ENCODE measurements at places on chromosomes 11 and 22.

DNA sequence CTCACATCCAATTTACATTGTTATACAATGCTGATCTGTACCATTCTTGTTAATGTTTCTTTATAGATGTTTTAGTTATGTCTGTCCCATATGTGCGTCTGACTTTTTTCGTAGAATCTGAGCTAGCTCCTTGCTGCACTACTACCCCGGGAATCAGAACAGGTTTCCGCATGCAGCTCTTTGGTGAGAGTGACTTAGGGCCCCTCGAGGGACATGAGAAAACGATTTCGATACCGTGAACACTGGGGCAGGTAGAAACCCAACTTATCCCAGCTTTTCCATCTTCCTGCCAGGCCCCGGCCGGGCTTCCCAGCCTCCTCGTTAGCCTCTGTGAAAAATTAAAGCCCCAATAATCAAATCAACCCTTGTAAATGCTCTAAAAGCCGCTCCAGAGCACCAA lies 23.4 kb upstream of the PKNOX2 start:
- DNase-seq, result no peak

DNA sequence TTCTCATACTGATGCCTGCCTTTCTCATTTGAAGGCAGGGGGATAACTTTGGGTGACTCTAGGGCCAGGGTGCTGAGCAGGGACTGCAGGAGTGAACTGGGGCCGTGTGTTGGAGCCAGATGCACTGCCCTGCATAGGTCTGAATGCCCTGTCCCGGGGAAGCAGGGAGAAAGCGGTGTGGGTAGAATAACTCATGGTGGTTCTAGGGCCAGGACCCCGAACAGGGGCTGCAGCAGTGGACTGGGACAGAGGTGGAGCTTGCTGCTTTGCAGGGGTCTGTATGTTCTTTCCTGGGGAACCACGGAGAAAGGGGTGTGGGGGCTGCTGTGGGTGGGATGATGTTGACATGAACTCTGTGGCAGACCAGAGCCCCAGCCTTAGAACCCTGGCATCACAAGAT lies 52.9 kb downstream of the GAB4 start:
- no peak for DNase-seq

DNA sequence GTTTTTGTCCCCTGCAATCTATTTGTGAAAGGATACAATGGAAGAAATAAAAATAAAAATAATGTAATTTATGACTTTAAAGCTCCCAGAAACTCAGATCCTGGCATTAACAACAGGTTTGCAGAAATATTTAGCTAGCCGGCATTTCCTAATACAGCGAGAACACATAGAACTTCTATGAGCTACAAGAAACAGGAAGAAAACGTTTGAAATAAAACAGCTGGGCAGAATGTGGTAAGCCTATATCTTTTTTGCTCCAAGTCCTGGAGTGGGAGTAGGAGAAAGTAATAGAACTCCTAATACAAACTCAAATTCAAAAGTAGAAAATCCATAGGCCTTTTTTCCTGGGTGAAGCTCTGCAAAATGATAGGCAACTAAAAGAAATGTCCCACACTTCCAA lies 29.6 kb upstream of the FIBIN start:
- DNase-seq, result no peak

- no peak for DNase-seq
Measured at GRCh38 chr11:61113201-61113600, 10.9 kb downstream of the CD5 start.

DNA sequence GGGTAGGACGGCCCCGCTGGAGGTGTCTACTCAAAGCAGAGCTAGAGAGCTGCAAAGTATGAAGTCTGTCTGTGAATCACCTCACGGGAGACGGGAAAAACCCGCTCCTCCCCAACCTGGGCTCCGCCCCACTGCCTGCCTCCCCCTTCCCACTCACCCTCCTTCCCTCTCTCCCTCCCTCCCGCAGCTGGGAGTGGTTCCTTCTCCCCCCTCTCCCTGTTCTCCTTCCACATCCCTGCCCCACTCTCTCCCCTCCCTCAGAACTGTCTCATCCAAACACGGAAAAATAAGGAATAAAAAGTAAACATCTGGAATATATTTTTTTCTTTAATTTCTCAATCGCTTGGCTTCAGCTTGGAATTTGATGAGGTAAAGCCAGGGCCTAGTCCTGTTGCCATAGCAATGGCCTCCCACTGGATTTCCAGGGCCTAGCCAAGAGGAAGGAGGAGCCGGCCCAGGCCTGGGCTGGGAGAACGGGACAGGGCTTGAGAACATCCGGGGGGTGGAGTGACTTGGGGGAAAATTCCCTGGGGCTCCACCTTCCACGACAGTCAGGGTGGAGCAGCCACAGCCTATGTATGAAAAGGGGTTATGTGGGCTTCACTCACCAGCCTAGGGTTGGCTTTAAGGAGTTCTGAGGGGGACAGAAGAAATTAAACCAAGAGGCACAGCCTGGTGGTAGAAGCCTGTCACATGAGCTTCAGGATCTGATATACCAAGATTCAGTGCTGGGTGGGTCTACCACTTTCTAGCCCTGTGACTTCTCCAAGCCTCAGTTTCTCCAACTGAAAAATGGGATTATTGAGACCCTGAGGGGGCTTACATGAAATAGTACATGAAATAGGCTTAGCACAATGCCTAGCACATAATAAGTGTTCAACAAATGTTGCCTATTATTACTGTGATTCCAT lies 2.2 kb downstream of the TNKS1BP1 start:
- no peak for DNase-seq

DNA sequence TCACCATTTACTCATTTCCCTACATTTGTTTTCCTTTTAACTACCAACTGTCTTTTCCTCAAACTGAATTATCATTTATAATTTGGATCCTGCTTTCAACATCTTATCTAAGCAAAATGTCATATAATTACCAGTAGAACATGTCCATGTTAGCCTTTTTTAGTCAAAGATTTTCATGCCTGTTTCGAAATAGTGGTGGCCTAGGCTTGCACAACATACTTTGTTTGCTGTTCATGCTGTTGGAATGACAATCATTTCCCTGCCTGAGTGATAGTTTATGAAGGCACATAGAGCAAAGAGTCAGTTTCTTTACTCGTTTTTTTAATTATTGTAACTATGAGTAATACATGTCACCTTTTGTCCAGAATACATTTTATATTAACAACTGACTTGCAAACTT lies 144.3 kb upstream of the ANO3 start:
- no peak for DNase-seq

DNA sequence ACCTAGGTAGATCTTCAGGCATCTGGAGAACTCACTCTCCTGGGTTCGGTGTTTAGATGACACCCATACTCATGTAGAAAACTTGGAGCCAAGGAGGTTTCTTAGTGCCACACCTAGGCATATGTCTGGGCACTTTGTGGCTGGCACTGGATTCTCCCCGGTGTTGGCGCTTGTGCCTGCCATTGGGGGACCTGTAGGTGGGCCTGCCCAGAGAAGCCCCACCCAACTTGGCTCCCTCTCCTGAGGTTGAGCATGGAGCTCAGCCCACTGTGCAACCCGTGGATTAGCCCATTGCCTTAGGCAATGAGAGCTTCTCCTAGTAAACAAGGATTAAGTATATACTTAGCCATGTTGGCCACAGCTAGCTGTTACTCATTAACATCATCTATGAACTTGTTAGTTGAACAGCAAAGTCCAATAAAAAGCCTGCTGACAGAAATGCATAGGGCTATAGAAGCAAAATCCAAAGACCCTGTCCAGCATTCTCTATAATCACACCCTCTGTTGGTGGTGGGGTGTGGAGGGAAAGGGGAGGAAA lies 335.5 kb upstream of the CHORDC1 start:
- DNase-seq, result no peak

- no peak for DNase-seq
Measured at GRCh38 chr11:67666303-67666645, 8.1 kb downstream of the ALDH3B2 start.

DNA sequence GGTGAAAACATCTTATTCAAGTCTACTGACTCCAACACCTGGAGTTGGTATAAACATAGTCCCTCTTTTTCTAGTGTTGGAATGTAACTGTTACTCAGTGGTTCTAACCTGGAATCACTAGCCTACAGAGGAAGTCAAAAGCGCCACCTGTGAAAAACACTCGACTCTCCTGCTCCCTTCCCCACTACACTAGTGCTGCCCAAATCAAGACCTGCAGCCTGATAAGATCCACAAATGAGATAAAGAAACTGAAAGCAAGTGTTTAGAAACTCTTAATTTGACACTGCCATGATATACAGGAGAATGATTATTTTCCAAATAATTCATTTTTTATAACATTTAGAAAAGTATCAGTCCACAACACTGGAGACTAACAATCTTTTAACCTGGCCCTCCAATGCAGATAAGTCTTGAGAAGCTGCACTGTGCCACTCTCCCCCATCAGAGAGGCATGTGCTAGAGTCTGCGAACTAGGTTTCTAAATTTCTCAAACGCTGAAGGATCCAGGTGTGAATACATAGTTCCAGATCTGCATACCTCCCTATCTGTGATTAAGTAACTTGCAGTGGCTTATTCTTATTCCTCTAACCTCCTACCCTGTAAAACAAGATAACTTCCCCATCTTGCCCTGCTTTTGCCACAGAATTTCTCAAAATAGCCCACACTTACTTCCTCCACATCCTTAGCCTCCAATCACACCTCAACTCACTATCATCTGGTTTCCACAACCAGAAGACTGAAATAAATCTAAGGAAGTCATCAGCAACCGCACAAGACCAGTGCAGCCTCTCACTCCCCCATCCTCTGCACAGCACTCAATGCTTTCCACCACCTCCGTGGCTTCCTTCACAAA lies 88.1 kb downstream of the RRAS2 start:
- DNase-seq, result no peak

DNA sequence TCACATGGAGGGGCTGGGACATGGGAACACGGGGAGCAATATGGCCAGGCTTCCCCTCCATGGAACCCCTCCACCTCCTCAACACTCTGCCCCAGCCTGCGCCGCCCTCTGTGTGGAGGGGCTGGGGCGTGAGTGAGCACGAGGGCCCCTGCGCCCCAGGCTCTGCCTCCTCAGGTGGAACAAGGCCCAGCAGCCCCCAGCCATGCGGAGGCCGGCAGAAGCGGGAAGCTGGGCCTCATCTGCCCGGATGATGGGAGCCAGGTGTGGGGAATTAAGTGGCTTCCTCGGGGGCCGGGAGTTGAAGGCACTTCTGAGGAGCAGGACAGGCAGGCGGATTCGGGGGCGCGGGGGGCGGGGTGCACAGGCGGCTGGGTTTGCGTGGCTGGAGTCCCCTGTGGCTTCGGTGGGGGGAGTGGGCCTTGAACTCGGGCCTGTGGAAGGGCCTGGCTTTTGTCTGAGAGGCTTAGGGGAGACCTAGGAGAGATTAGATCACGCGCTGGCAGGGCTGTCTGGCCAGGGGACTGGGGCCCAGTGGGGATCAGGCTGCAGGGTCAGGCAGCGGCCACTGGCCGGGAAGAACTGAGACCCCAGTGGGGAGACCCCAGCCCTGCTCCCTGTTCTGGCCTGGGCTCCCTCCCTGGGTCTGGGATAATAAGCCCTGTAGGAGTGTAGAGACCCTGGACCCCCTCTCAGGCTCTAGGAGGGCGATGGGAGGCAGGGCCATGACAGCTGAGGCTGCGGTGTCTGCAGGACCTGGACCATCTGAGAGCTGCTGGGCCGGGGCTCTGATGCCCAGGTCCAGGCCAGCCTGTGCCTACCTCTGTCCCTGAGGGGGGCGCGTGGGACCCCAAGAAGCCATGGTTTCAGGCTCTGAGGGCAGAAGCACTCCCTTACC lies 13.3 kb downstream of the PRR33 start:
- no peak for DNase-seq

DNA sequence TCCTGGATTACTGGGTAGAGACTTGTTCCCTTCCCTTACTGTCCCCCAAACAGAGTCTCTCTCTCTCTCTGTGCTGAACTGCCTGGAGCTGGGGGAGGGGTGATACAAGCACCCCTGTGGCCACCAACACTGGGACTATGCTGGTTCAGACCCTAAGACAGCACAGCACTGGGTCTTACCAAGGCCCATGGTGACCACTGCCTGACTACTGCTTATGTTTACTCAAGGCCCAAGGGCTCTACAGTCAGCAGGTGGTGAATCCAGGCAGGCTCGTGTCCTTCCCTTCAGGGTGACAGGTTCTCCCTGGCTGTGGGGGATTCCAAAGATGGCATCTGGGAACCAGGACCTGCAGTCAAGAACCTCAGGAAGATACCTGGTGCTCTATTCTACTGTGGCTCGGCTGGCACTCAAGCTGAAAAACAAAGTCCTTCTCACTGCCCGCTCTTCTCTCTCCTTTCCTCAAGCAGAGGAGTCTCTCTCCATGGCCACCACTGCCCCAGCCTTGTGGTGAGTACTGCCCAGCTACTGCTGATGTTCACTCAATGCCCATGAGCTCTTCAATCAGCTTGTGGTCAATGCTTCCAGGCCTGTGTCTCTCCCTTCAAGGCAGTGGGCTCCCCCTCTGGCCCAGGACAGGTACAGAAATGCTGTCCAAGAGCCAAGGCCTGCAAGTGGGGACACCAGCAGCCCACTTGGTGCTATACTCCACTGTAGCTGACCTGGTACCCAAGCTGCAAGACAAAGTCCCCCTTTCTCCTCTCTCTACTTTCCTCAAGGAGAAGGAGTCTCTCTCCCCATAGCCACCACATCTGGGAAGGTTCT lies 41.8 kb upstream of the SHANK2 start:
- no peak for DNase-seq

DNA sequence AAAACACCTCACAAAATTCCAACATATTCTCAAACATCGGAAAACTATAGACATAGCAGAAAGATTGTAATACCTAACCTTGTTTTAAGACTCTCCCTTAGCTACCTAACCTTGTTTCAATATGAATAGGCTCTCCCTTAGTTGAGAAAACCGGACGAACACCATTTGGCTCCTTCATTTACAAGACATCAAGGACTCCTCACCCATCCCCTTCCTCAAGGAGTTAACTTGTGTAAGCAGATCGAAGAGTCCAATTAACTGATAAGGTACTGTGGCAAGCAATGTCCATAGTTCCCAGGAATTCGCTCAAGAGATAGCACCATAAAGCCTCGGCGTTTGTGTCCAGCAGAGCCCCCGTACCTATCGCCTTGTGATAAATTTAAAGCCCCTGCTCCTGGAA lies 4.6 kb upstream of the ACRV1 start:
- no peak for DNase-seq

- no peak for DNase-seq
Measured at GRCh38 chr11:117299351-117300282, 8.5 kb downstream of the BACE1-AS start.

- DNase-seq, result no peak
Measured at GRCh38 chr11:33258631-33259205, 1.5 kb downstream of the HIPK3 start.

GRCh38 chr11:12829131-12829530 lies 154.9 kb downstream of the TEAD1 start:
- DNase-seq, result no peak

GRCh38 chr11:62588966-62589637 lies 2.2 kb downstream of the TUT1 start:
- no peak for DNase-seq

- no peak for DNase-seq
Measured at GRCh38 chr11:68037411-68038225, 1.2 kb upstream of the TCIRG1 start.

- DNase-seq, result no peak
Measured at GRCh38 chr22:23060612-23061400, 9.5 kb upstream of the GNAZ start.

GRCh38 chr11:30346068-30346688 lies 23.3 kb downstream of the ARL14EP start:
- DNase-seq, result no peak

- DNase-seq, result no peak
Measured at GRCh38 chr11:82874646-82875523, 25.3 kb downstream of the PRCP start.

- no peak for DNase-seq
Measured at GRCh38 chr11:104581246-104581980, 316.8 kb downstream of the CASP12 start.

- DNase-seq, result no peak
Measured at GRCh38 chr11:93032580-93032979, 63.1 kb downstream of the MTNR1B start.
